ENCODE measurements at places on chromosomes 7 and 10. TPM values are rescaled to one million over a fixed set of nuclear protein-coding genes. Genes with fewer than 3 reads are reported as not detected.
A peak's percentile ranks its signal among the peaks of the same experiment; 100 is the strongest.

CYP3A4 gene
- 0.05 TPM for polyA plus RNA-seq

IGF2BP3 gene
- polyA plus RNA-seq = 0.40 TPM

- no peaks in the 10 kb centered on the region for H3K4me1 ChIP-seq
- H3K27ac ChIP-seq = no peak overlapping the region
- H3K4me3 ChIP-seq = no peak overlapping the region
- no peak for DNase-seq
- no peaks in the 10 kb centered on the region for H3K27me3 ChIP-seq
- H3K36me3 ChIP-seq = no peaks in the 10 kb centered on the region
These were observed 37.5 kb downstream of the PLEKHA8 start for GRCh38 chr7:30065746-30066145.

DNA sequence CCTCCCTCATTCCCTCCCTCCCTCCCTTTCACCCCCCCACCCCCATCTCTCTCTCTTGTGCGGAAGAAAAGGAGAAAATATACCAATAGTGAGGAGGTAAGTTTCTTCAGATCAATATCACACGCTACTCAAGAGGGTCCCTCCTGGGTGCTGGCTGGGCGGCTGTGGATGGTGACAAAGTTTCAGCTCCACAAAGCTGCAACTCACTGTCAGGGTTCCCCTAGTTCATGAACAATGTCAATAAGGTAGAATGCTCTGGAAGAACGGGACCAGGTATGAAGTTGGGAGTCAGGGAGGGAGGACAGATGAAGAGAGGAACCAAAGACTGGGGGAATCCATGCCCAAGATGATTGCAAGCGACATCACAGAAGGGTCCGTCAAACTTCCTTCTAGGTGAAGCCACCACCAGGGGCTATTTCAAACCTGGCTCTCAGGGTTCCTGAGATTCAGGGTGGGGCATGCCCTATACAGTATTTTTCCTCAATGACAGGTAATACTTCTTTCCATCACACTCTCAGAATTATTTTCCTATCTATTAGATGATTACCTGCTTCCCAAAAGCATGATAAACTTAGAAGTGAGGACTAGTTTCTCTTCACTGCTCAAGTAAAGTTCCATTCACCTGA is 1.4 kb upstream of the PDE1C start:
- H3K4me1 ChIP-seq = peaks cover 2% of the 10 kb centered on the region
- peak overlapping the region; percentile 61 for H3K4me3 ChIP-seq
- no peaks in the 10 kb centered on the region for H3K36me3 ChIP-seq
- DNase-seq = no peak
- H3K27ac ChIP-seq = peak overlapping the region; percentile 58

- H3K36me3 ChIP-seq = no peaks in the 10 kb centered on the region
- peaks cover 10% of the 10 kb centered on the region for H3K4me1 ChIP-seq
- no peak for DNase-seq
- H3K4me3 ChIP-seq = peak overlapping the region; percentile 43
These were observed 4.5 kb downstream of the CPED1 start for GRCh38 chr7:120992965-120993494.

DNA sequence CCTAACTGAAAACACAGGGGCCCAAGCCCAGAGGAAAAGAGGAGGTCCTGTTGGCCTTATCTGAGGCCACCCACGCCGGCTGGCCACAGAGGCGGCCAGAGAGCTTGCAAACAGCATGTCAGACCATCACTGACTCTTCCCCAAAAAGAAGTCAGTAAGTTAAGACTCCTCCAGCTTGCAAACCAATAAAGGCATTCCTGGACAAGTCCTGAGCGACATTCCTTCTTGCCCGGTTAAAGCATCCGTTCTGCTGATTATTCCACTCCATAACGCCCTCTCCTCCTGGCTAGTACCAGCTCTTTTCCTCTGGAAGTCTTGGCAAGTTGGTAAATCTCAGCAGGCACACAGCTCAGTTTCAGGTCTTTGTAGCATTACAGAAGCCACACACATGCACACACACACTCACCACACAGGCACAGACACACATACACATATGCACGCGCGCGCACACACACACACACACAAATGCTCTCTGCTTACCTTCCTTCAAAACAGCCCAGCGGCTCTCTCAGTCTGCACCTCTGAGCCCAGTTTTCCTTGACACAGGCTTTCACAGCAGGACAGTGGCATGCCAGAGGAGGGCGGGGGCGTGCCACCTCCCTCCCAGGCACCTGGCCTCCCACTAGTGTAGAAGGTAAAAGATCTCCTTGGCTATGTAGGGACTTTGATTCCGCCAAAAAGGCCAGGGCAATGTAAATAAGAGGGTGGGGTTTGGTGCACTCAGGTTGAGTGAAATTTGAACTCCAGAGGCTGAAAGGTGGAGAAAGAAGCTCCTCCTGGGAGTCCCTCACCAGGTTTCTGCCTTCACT is 201.4 kb downstream of the TNS3 start:
- no peak overlapping the region for H3K4me3 ChIP-seq
- peaks cover 15% of the 10 kb centered on the region for H3K4me1 ChIP-seq
- H3K36me3 ChIP-seq = no peaks in the 10 kb centered on the region
- no peak for DNase-seq
- H3K27me3 ChIP-seq = no peaks in the 10 kb centered on the region
- H3K27ac ChIP-seq = peak overlapping the region; percentile 45

GRCh38 chr7:16130111-16131110 is 290.9 kb downstream of the CRPPA start:
- H3K27ac ChIP-seq = no peak overlapping the region
- no peak overlapping the region for H3K4me3 ChIP-seq
- H3K4me1 ChIP-seq = no peaks in the 10 kb centered on the region

DNA sequence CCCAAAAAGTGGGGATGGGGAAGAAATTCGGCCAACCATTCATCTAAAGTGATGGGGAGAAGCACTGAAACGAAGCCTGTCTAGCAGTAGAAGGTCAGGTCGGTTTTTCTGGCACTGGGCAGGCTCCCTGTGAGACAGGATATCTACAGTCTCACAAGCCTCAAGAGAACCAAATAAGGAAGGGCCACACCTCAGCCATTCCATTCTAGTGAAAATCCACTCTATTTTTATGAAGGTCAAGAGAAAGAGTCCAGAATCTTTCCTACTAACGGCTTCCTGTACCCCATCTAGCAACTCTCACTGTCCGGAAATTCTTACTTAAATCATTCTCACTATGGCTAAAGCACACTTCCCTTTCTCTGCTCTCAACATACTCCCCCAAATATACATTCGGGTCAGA is 267.1 kb downstream of the PRPF18 start:
- H3K4me3 ChIP-seq = no peak overlapping the region
- H3K27ac ChIP-seq = no peak overlapping the region
- no peaks in the 10 kb centered on the region for H3K27me3 ChIP-seq
- no peaks in the 10 kb centered on the region for H3K4me1 ChIP-seq

DNA sequence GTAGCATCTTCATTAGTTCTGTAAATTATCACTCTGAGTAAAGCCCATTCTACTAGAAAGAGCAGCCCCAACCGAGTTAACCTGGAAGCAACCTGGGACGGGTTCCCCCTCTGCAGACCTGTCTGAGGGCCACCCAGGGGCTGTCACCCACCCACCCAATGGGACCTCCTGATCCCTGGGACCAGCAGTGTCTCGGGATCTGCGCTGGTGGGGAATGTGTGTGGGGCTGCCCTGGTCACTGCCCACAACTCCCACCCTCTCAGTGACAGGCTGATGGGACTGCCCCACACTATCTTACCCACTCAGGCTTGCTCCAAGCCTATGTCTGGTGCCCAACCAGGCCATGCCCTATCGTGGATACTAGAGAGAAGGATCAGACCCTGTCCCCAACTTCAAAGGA is 215.0 kb downstream of the GRID1 start:
- H3K36me3 ChIP-seq = no peaks in the 10 kb centered on the region
- H3K4me3 ChIP-seq = no peak overlapping the region
- no peaks in the 10 kb centered on the region for H3K4me1 ChIP-seq
- no peak for DNase-seq
- no peak overlapping the region for H3K27ac ChIP-seq

DNA sequence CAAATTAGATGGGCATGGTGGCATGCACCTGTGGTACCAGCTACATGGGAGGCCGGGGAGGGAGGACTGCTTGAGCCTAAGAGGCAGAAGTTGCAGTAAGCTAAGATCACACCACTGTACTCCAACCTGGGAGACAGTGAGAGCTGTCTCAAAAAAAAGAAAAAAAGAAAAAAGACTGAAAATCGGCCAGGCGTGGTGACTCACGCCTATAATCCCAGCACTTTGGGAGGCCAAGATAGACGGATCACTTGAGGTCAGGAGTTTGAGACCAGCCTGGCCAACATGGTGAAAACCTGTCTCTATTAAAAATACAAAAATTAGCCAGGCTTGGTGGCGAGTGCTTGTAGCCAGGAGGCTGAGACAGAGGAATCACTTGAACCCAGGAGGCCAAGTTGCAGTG is 11.9 kb downstream of the RNF216 start:
- H3K27ac ChIP-seq = no peak overlapping the region
- no peaks in the 10 kb centered on the region for H3K36me3 ChIP-seq
- H3K4me3 ChIP-seq = no peak overlapping the region
- DNase-seq = no peak

DNA sequence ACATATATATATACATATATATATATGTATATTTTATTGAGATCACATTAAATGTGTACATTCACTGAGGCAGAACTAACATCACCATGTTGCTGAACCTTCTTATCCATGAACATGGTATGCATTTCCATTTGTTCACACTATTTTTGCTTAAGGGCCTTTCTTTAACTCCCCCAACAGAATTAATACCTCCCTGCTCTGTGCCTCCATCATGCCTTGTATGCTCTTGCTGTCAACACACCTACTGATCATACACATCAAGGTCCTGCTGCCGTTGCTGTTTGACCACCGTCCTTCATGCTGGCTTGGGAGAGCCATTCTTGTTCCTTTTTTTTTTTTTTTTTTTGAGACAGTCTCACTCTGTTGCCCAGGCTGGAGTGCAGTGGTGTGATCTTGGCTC is 43.5 kb downstream of the EPHB4 start:
- no peaks in the 10 kb centered on the region for H3K27me3 ChIP-seq
- H3K27ac ChIP-seq = no peak overlapping the region

GRCh38 chr7:69192134-69192533 is 406.1 kb upstream of the AUTS2 start:
- H3K27me3 ChIP-seq = no peaks in the 10 kb centered on the region
- no peak for DNase-seq
- H3K36me3 ChIP-seq = no peaks in the 10 kb centered on the region
- H3K4me1 ChIP-seq = no peaks in the 10 kb centered on the region
